ENCODE measurements at places on chromosomes 2 and 18.

GRCh38 chr2:95058466-95058988, 33.0 kb downstream of the MAL start:
- DNase-seq: peak; percentile 45

DNA sequence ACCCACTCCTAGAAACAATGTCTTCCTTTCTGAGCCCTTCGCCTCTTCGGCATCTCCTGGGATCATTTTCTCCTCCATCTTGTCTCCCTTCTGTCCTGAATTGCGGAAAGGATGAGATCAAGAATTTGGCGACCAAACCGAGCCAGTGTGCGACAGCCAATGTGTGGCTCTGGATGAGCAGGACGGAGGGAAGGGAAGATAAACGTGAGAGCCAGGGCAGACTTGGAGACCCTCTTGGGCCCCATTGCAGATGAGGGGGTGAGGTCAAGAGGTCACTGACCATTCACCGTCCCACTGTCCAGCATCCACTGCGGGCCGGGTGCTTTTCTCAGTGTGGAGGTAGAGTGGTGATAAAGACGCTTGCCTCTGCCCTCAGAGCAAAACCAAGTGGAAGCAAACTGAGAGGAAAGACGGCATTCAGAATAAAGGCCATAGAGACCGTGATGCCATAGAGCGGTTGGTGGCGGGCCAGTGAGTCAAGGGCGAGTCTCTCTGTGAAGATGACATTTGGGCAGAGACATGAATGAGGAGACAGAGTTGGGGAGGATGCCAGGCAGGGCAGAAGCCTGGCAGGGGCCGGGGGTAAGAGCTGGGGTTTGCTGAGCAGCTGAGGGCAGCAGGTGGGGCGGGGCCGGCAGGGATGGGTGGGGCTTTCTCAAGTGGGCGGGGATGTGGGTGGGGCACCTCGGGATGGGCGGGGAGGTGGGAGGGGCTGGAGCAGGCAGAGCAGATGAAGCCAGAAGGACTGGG, 55.6 kb downstream of the ACAA2 start:
- DNase-seq: no peak

DNA sequence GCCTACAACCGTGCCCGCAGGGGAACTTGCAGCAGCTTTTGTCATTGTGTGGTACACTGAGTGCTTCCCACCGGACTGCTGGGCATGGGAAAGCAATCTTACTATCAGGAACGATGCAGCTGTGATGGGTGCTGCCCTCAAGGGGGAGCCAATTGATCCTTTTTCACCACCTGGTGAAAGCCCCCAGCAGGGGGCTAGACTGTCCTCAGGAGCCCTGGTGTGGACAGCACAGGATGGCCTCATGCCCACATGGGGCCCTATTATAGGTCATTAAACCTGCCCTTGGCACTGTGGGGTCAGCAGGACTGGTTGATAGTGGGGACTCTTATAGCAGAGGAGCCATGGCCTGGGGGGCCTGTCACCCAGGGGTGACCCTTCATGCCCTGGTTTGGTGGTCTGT, 172.2 kb downstream of the GLI2 start:
- DNase-seq: no peak

DNA sequence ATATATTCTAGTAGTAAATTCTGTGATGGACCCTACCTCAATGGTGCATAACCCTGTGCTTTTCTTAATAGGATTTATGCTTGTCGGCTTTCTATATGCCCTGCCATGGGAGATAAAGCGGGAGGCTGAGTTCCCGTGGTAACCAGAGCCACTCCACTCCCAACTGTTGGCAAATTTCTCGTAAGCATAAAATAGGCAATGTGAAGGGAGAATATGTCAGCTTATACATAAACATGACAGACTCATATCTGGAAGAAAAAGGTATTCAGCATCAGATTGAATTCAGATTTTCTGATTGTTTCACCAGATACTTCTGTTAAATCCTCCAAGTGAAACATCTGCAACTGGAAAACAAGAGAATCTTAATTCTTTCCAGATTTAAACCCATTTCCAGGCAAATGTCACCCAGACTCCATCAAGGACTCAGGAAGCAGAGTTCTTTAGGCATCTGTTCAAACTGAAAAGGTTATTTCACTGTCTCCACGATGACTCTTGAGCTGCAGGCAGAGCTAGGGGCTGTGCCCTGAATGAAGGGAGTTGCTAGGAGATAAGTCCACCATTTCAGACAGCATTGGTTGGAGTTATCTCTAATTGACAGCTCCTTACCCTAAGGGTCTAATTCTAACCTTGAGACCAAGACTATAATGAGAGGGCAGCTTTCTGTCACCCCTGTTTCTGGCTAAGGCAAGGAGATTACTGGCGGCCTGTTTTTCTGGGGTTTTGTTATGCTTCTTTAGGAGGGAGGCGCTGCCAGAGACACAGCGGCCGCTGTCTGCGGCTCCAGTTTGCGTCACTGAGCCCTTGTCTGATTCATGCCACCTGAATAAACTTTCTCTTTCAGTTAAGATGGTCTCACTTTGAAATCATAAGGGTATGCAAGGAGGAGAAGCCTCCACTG, 381.3 kb downstream of the SOX11 start:
- no peak for DNase-seq

DNA sequence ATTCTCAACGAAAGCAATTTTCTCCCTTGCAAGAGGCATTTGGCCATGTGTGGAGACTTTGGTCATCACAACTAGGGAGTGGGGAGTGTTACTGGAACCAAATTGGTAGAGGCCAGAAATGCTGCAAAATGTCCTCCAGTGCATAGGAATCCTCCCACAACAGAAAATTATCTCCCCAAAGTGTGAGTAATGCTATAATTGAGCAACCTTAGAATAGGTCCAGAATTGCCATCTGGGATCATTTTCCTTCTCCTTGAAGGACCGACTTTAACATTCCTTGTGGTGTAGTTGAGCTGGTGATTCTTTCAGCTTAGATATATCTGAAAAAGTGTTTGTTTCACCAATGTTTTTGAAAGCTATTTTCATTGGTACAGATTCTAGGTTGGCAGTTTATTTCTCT, 111.2 kb upstream of the SMIM21 start:
- DNase-seq: no peak

DNA sequence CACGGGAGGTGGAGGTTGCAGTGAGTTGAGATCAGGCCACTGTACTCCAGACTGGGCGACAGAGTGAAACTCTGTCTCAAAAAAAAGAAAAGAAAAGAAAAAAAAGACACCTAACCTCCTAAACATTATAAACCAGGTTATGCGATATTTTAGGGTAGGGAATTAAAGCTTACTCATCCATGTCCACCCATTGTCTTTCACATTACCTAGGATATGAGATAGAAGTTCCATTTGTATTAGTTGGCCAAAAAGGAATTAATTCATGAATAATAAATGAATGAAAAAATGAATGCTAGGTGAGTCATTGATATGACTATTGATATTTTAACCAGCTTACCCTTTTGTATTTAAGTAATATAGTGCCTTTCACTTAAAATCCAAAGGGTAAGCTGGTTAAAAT, 132.9 kb downstream of the FAM161A start:
- no peak for DNase-seq

All from left forelimb (tissue), 1 donor.